ENCODE measurements at places on chromosomes 13 and 19.
A peak's percentile ranks its signal among the peaks of the same experiment; 100 is the strongest.

- peak; percentile 57 for DNase-seq
Measured at GRCh38 chr13:24052547-24053518, 107.7 kb upstream of the SPATA13 start.

GRCh38 chr13:38440666-38441065, 91.0 kb downstream of the UFM1 start:
- no peak for DNase-seq

- no peak for DNase-seq
Measured at GRCh38 chr13:108426893-108427292, 157.4 kb downstream of the TNFSF13B start.

- no peak for DNase-seq
Measured at GRCh38 chr13:107118506-107118905, 550.6 kb upstream of the ARGLU1 start.

DNA sequence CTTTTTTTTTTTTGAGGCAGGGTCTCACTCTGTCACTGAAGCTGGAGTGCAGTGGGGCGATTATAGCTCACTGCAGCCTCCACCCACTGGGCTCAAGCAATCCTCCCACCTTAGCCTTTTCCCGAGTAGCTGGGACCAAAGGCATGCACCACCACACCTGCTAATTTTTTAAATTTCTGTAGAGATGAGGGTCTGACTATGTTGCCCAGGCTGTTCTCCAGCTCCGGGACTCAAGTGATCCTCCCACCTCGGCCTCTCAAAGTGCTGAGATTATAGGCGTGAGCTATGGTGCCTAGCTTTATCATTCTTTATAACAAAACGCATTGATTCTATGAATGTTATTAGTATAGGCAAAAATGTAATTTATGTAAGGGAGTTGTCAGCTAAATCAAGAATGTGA, 17.9 kb upstream of the LYPD3 start:
- DNase-seq: no peak

DNA sequence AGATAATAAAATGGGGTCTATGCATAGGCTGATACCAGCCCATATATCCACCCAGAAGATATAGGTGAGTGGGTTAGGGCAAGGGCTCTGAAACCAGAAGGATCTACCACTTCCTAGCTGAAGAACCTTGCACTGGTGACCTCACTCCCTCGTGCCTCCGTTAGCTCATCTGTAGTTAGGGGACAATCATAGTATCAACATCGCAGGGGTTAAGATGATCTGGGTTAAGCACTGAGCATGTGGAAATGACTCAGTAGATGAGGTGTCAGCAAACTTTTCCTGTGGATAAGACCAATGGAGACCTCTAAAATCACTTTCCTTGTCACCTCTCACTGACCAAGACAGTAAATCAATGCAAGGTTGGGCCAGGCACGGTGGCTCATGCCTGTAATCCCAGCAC, 30.5 kb downstream of the TNFSF14 start:
- DNase-seq: no peak

GRCh38 chr13:75938811-75939560, 302.9 kb downstream of the LMO7 start:
- DNase-seq: no peak

- DNase-seq: no peak
Measured at GRCh38 chr19:49832556-49832955, 14.5 kb downstream of the MED25 start.
